ENCODE measurements at places on chromosomes 3 and 15.
A peak's percentile ranks its signal among the peaks of the same experiment; 100 is the strongest.

- DNase-seq: no peak
Observed at GRCh38 chr3:141530415-141530768, 43.6 kb downstream of the RASA2 start.

- DNase-seq: no peak
Observed at GRCh38 chr15:29685156-29686078, 136.9 kb downstream of the TJP1 start.

DNA sequence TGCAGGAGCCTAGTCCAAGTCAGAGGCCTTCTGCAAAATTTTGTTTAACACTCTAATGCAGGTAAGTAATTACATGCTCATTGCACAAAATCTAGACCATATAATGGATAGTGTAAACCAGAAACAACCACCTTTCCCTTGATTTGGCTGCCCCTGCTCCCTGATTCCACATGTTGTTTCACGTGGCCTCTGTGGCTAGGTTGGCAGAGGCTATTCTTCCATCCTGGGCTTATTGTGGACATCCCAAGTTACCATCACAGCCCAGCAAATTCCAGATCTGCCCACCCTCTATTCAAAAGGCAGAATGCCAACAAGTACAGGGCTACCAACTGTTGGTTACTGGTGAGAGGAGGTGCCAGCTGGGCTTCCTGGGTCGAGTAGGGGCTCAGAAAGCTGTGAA lies 794.5 kb upstream of the GRM7 start:
- no peak for DNase-seq

DNA sequence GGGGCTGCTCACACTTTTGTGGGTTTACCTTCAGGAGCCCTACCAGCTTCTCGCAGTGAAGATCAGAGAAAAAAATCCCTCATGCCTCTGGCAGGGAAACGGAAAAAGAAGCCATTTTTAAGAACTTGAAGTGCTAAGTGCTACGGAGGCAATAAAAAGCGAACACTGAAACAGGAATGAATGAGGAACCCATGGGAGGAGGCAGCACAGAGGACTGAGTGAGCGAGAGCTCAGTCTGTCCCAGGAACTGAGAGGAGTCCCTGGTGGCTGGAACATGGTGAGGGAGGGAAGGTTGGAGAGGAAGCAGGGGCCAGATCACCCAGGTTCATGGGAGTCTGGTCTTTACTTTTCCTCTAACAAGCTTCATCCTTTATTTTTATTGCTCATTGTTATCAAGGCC lies 228.1 kb upstream of the PROK2 start:
- no peak for DNase-seq

DNA sequence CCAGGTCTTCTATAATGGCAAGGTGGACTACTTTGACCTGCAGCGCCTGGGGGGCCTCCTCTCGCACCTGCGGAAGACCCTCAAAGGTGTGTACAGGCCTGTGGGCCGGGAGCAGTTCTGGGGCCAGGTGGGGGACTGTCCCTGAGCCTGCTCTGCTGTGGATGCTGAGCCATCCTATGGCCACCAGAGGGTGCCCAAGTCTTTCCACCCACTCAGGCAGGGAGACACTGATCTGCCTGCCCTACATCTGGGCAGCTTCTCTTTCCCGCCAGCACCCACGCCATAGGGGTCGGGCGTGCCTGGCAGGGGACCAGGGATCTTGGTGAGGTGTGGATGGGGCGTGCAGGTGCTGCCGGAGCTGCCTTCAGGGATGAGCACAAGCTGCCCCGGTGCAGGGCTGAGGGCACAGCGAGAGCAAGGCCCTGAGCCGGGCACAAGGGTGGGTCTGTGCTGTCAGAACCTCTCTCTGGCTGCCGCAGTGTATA lies 14.1 kb downstream of the RNF123 start:
- peak; percentile 73 for DNase-seq

GRCh38 chr15:59232476-59232875 lies 25.8 kb downstream of the LDHAL6B start:
- DNase-seq: peak; percentile 32

DNA sequence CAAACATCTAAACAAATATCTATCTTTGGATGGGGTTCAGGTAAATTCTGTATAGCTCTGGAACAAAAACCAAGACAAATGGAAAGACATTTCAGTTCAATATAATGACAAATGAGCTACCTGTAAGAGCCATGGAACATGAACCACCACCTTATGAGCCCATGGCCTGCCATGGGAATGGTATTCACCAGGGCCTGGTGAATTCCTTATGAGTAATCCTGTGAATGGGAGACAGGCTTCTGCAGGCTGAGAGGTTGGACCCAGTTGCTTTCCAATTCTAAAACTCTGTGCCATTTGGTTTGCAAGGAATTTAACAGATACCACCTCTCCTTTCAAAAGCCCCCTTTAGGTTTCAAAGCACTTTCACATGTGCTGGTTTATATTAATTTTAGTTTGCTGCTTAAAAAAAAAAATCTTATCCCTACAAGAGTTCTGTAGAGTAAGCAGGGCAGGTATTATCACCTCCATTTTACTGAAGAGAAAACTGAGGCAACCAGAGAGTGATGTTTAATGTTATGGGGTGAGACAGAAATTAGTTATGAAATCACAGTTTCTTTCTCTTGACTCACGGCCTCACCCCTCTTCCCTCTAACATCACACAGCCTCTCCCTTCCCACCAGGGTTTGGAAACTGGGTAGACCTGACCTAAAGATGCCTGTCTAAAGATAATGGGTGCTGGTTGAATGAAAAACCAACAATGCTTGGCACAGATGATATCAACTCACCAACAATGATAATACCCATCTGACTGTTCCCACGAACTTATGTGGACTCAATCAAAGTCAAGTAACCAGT lies 397.6 kb upstream of the WNT5A start:
- DNase-seq: no peak

DNA sequence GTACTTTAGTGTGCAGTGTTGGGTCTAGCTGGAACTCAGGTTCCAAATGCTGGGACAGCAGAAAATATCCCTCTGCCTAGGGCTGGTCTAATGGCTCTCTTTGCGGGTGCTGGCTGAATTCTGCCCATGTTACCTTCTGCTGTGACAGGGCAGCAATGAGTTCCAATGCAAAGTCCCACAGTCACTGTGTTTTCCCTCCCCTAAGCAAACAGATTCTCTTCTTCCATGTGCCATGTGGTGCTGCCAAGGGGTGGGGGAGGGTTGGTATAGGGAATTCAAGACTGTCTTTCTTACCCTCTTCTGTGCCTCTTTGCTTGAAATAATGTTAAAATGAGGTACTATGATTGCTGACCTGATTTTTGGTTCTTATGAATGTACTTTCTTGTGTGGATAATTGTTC lies 229.6 kb downstream of the GBE1 start:
- DNase-seq: no peak

- DNase-seq: no peak
Observed at GRCh38 chr15:44598892-44599291, 61.9 kb downstream of the EIF3J start.

- no peak for DNase-seq
Observed at GRCh38 chr3:169363318-169364265, 299.9 kb downstream of the MECOM start.

GRCh38 chr3:186184021-186184420 lies 75.1 kb upstream of the ETV5 start:
- DNase-seq: no peak

- peak; percentile 22 for DNase-seq
Observed at GRCh38 chr3:112629425-112629824, 11.5 kb downstream of the CCDC80 start.

DNA sequence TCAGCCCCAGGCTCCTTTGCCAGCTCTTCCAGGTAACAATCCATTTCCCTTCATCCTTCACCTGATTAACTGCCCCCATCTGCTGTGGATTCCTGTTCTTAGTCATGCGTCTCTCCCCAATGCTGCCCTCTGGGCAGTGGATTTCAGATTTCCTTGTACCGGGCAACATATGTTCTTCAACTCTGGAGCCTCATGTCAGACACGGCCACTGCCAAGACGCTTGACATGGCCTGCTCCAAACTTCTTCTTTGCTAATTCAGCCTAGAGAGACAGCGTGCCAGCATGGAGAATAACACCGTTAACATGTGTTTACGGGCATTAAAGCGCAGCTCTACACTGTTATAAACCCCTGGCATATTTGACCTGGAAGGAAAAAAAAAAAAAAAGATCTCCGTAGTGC lies 1035.1 kb upstream of the NR2F2 start:
- DNase-seq: no peak

GRCh38 chr3:113946831-113947230 lies 982 bp upstream of the ZDHHC23 start:
- no peak for DNase-seq

- no peak for DNase-seq
Observed at GRCh38 chr3:28476194-28476593, 127.6 kb upstream of the AZI2 start.

GRCh38 chr3:179463319-179463718 lies 12.0 kb upstream of the GNB4 start:
- DNase-seq: no peak

- DNase-seq: no peak
Observed at GRCh38 chr15:67746450-67746849, 78.9 kb upstream of the SKOR1 start.

DNA sequence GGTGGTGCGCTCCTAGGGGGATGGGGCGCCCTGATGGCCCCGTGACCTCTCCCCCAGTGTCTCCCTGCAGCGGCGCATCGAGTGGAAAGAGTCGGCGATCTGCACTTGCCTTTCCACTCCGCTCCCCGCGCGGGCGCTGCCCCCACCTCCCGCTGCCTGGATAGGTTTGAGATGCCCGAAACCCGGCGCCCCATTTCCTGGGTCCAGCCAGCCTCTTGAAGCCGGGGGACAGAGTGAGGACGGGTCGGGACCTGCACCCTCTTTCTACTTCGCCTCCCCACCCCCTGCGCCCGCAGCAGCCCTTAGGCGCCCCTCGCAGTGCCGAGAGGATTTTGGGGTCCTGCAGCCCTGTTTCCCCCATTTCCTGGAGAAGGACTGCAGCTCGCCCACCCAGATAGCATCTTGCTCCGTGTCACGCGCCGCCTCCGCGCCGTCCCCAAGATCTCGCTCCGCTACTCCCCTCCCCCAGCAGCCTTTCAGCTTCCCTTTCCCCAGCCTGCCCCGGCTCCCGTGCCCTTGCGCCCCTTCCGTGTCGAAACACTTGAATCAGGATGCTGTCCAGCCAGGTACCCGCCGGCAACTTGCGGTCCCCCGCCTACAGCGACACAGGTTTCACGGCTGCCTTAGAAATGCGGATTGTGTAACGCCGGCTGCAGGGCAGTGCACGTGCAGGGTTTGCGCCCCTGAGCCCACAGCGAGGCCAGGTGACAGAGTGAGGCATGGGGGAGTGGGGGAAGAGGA lies 519 bp downstream of the ABHD6 start:
- DNase-seq: peak; percentile 69

- no peak for DNase-seq
Observed at GRCh38 chr3:15206662-15207576, 873 bp downstream of the CAPN7 start.

DNA sequence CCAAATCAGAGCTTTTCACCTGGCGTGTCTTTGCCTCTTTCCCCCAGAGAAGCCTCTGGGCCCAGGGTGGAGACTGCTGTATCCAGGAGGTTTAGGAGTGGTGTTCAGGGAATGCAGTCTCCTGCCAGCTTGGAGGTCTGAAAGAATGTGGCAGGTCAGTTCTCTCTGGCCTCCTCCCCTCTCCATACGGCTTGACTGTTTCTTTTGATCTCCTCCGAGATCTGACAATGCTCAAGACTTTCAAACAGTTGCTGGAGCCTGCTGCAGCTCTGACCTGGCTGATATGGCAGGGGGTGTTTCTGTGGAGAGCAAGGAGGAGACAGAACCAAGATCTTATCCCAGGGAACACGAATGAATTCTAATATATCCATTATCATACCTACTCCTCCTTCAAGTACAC lies 24.7 kb upstream of the TM4SF4 start:
- DNase-seq: no peak

DNA sequence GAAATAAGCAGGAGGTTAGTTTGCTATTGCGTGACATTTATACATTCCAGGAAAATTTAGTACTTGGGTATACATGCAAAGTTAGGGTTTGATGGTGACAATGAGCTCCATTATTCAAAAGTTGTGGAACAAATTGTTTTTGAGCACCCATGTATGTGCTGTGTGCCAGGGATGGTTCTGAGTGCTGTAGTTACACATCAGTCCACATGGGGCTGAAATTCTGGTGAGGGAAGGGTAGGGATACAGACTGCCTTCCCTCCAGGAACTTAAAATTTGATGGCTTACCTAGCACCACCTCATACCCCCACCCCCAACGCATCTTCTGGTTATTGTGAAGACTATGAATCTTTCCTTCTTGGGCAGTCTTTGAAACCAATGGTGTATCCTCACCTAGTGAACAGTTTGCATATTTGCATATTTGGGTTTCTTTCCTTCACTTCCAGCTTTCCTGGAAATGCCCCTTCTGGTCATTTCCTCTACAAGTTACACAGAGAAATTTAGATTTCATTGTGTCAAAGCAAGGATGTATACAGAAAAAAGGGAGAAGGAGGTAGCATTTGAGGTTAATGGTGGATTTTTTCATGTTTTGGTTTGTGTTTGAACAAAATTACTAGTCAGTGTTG lies 222.0 kb upstream of the IL12A start:
- DNase-seq: no peak

DNA sequence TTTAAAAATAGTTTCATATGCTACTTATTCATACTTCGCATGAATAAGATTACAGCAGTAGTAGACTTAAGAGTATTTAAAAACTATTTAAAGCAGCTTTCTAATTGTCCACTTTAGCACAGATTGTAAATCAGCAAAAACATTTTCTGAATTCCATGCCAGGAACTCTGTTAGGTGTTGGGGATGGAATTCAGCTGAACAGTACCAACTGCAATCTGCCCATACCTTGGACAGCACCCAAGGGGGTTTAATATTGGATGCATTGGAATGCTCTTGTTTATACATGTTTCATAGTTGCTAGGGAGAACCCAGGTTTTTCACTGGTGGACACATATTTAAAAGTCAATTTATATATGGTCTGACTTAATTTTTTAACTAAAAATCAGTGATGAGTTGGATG lies 74.8 kb downstream of the PPM1L start:
- no peak for DNase-seq

- no peak for DNase-seq
Observed at GRCh38 chr3:48695393-48695753, 9.7 kb upstream of the NCKIPSD start.

DNA sequence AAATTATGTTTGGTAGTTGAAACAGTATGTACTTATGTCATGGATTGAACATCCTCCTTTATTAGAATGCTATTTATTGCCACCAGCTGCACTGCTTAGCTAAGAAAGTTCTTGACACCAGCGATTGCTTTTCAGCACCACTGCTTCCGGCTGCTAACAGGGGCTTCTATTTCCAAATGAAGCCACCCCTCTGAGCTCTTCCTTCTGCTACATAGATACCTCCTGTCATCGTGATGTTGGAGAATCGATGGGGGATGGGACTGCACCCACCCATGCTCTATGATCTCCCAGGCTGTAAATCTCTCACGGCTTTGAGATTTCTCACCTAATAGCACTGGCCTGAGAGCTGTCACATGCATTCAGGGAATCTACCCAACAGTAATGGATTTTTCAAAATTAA lies 259.2 kb downstream of the MEIS2 start:
- DNase-seq: no peak

DNA sequence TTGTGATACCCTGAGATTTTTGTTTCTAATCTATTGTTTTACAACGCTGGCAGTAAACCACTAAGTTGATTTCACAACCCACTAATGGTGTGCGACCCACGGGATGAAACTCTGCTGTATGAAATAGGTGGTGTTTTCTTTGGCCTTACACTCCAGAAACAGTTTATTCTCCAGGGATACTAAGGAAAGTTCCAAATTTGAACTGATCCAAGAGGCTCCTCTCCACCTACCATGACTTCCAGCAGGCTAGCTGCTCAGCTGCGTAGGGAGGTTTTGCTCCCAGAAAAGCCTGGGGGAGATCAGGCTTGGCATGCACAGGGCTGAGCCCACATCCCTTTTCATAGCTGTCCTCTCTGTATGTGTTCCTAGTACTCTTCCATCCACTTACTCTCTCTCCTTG lies 71.5 kb downstream of the FAM174B start:
- DNase-seq: no peak

GRCh38 chr3:191555037-191555436 lies 94.1 kb downstream of the PYDC2 start:
- DNase-seq: no peak

Measured in frontal cortex (tissue), 4 donors.